ENCODE measurements at places on chromosomes 16 and 17.

GRCh38 chr16:66560107-66560506 lies 6.1 kb upstream of the CMTM1 start:
- DNase-seq, result no peak

GRCh38 chr16:67277999-67278772 lies 1.1 kb upstream of the PLEKHG4 start:
- DNase-seq, result no peak

GRCh38 chr17:58358408-58359172 lies 6.6 kb upstream of the SUPT4H1 start:
- no peak for DNase-seq

DNA sequence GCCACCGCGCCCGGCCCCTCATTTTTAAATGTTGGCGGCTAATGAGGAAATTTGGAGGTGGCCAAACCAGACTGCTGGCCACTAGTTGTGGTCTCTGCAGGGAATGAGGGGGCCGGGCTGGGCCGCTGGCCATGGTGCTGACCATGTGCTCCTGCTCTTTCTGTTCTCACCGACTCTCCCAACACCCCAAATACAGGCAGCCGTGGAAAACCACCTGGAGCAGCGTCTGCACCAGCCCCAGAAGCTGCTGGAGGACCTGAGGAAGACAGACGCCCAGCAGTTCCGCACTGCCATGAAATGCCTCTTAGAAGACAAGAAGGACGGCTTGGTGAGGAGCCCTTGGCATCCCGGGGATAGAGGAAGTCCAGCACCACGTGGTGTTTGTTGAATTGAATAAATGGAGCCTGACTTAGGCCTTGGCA lies 21.3 kb downstream of the OTOA start:
- peak; percentile 7 for DNase-seq

DNA sequence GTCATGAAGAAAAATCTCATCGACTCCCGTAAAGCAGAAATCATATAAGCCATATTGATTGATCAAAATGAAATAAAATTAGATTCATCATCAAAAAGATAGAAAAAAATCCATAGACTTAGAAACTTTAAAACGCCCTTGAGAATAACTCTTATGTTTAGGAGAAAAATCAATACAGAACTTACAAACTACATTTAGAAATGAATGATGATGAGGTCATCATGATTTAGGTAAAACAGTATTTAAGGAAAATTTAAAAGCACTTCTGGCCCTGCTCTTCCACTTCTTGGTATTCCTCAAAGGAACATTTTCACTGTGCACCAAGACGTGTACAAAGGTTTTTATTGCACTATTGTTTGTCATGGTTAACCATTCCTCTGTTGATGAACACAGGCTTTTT lies 173.4 kb upstream of the PSMD7 start:
- DNase-seq, result no peak

DNA sequence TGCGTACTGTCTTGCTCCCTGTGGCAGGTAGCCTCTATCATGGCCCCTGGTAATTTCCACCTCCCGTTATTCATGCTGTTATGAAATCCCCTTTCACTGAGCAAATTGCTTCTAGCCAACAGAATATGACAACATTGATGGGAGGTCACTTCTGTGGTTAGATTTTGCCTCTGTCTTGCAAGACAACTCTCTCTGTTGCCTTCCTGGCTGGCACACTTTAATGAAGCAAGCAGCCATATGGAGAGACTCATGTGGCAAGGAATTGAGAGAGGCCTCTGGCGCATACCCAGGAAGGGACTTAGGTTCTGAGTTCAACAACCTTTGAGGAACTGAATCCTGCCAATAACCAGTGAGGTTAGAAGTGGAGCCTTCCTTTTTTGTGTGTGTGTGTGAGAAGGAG lies 51.8 kb upstream of the GPRC5B start:
- DNase-seq, result no peak

DNA sequence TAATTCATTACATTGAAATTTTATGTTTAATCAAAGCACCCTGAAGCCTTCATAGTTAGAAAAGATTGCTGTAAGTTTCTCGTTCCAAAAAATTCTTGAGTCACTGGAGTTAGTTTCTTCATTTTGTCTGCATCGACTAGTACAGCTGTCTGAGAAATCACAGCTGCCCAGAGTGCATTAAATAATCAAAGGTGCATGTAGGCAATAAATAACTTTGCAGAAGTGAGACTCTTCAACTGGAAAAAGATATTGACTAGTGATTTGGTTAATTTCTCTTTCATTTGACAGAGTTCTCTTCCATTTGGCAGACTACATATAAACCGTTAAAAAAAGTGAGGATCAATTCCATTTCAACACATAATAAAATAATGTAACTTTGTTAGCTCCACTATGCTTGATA lies 234.0 kb downstream of the CNTNAP4 start:
- no peak for DNase-seq

DNA sequence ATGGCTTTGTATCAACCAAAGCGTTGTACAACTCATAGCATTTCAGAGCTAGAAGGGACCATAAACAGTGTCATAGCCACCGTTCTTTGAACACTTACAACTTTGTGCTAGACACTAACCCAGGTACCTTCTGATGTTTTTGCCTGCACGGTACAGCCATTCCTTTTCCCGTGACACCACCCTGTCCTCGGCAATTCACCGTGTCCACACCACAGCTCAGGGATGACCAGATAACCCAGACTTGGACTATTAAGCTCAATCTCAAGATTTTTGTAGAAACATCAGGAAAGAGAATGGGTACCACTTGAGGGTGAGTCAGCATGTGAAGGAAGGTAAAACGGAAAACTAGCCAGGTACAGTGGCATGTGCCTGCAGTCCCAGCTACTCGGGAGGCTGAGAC lies 9.8 kb upstream of the CBFB start:
- DNase-seq, result no peak

GRCh38 chr17:20010099-20010863 lies 1.1 kb downstream of the SPECC1 start:
- peak; percentile 37 for DNase-seq

DNA sequence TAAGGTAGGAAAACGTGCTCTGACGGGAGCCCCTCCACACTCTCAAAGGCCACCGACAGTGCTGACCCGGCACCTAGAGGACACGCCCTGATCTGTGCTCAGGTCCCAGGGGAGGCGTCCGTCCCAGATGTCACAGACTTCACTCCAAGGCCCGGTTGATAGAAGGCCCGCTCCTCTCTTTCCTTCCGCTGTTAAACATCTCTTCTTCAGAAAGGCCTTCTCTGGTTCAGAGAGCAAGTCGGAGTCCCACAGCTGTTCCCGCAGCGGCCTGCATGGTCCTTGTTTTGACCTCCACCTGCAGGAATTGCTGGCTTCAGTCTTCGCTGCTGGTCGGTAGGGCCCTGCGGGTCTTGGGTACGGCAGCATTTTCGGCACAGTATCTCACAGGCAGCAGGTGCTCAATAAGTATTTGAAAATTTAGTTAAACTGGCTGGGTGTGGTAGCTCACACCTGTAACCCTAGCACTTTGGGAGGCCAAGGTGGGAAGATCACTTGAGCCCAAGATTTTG lies 88.5 kb downstream of the MRC2 start:
- DNase-seq, result no peak

GRCh38 chr16:57613514-57613913 lies 14.9 kb upstream of the ADGRG1 start:
- DNase-seq, result no peak

- DNase-seq, result no peak
Measured at GRCh38 chr16:48335961-48336360, 49.3 kb downstream of the SIAH1 start.

- DNase-seq, result no peak
Measured at GRCh38 chr16:81614654-81615359, 164.3 kb upstream of the PLCG2 start.

GRCh38 chr16:88810166-88810911 lies 1.4 kb downstream of the APRT start:
- no peak for DNase-seq

- no peak for DNase-seq
Measured at GRCh38 chr16:69309316-69309715, 1.8 kb upstream of the VPS4A start.

- DNase-seq, result no peak
Measured at GRCh38 chr16:46748775-46749705, 896 bp upstream of the MYLK3 start.

GRCh38 chr17:73952480-73953205 lies 250.8 kb upstream of the RPL38 start:
- DNase-seq, result peak; percentile 29
